Naive thymus-derived CD8-positive, alpha-beta T cell (primary cell): ENCODE measurements at places on chromosomes 4 and X. TPM values are rescaled to one million over a fixed set of nuclear protein-coding genes. Genes with fewer than 3 reads are reported as not detected.

HOPX gene
- 5.9 TPM for total RNA-seq

TXK gene
- 135 TPM for total RNA-seq

PFKFB1 gene
- 0.44 TPM for total RNA-seq

NEUROG2 gene
- not detected for total RNA-seq

ENPEP gene
- not detected for total RNA-seq

MAGEA4 gene
- not detected for total RNA-seq

HTR2C gene
- total RNA-seq: not detected

F8 gene
- total RNA-seq: 1.1 TPM

BGN gene
- not detected for total RNA-seq

CENPVL1 gene
- total RNA-seq: not detected

TMSB15B gene
- 6.1 TPM for total RNA-seq

RNF128 gene
- not detected for total RNA-seq

FHDC1 gene
- 0.39 TPM for total RNA-seq

MXRA5 gene
- total RNA-seq: not detected

HGFAC gene
- total RNA-seq: not detected
